Vein endothelial cell (primary cell): ENCODE measurements at places on chromosomes 4 and X. TPM values are rescaled to one million over a fixed set of nuclear protein-coding genes. Genes with fewer than 3 reads are reported as not detected.

TMPRSS11B gene
- total RNA-seq: not detected in 2 replicates

AR gene
- total RNA-seq: 14.9 and 16.7 TPM in 2 replicates

USP26 gene
- not detected in 2 replicates for total RNA-seq

MAEA gene
- total RNA-seq: 62.4 and 64.1 TPM in 2 replicates

TCEAL9 gene
- 93.4 and 105 TPM in 2 replicates for total RNA-seq

SRPX gene
- 108 and 129 TPM in 2 replicates for total RNA-seq

VCX3B gene
- not detected in 2 replicates for total RNA-seq

PABPC5 gene
- total RNA-seq: 0.33 and 0.48 TPM in 2 replicates

UGT2A1 gene
- 0.33 and 0.48 TPM in 2 replicates for total RNA-seq

SERTM2 gene
- not detected in 2 replicates for total RNA-seq

CSAG3 gene
- not detected in 2 replicates for total RNA-seq

USP38 gene
- 31.4 and 35.4 TPM in 2 replicates for total RNA-seq

HTR2C gene
- total RNA-seq: not detected in 2 replicates

FANCB gene
- total RNA-seq: 2.6 and 6.0 TPM in 2 replicates

CTAG1A gene
- not detected in 2 replicates for total RNA-seq

IDH3G gene
- 53.2 and 57.8 TPM in 2 replicates for total RNA-seq

CCDC120 gene
- 1.5 and 1.6 TPM in 2 replicates for total RNA-seq

ATP2B3 gene
- total RNA-seq: not detected in 2 replicates

PPP4R3C gene
- total RNA-seq: not detected in 2 replicates

SERPINA7 gene
- total RNA-seq: not detected in 2 replicates

ARR3 gene
- total RNA-seq: not detected in 2 replicates

PLP1 gene
- not detected in 2 replicates for total RNA-seq
